ENCODE measurements at places on chromosomes 7 and 10. TPM values are rescaled to one million over a fixed set of nuclear protein-coding genes. Genes with fewer than 3 reads are reported as not detected.

DNA sequence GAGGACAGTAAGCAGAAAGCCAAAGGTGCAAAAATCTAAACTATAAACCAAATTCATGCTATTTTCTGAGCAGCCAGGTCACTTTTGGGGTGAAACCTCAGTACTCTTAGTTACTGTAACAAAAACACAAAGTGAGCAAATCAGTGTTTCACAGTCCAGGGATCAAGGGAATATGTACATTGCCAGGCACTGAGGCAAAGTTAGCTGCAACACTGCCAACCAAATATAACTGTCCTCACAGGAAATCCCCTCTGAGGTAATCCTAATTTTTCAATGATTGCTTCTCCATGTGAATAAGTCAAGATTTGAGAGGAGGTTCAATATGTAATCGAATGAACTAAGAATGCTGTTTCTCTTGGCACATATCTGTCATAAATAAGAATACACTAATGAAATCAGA lies 229.7 kb downstream of the TSPAN12 start:
- DNase-seq = no peak

- DNase-seq = no peak
Observed at GRCh38 chr10:47332946-47333345, 10.7 kb downstream of the GDF2 start.

- no peak for DNase-seq
Observed at GRCh38 chr10:6579183-6579903, 733 bp downstream of the PRKCQ start.

- DNase-seq = peak; percentile 29
Observed at GRCh38 chr7:50591480-50592438, 26.6 kb upstream of the DDC start.

DNA sequence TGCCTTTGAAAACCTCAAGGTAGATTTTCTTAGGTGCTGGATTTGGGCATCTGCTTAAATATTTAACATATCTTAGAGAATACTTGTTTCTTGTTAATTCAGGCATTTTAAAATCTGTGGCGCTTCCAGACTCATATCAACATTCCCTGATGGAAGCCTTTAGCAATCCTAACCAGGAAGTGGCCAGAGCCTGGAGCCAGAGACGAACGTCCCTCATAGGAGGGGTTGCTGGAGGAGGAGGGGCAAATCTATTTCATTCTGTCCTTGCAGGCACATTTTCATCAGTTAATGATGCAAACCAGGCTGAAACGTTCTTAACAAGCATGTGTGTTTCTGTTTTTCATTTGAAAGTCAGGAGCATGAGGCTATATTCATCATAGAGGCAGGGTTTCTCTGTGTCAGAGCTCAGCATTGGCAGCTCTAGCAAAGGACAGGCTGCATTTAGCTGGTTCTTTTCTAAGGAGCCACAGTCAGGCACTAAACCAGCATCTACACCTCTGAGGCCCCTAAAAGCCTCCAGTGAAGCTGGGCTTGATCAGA lies 17.8 kb upstream of the IFIT2 start:
- DNase-seq = peak; percentile 86

GRCh38 chr10:48237259-48238250 lies 36.9 kb downstream of the FRMPD2 start:
- DNase-seq = no peak

DNA sequence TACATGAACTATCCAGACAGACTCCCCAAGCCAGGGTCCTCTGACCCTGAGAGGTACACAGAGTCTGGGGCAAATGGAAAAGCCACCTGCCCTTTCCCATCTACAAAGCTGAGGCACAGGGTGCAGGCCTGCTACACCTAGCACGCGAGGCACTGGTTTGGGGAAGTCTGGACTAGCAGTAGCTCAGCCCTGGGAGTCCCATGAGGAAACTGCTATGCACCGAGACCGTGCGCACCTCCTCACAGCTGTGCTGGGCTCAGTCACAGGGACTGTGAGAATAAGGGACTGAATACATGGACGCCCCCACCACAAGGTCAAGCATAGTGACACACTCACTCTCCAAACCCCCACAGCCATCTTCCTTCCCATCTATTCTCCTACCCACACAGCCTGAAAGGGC lies 8.2 kb downstream of the MAT1A start:
- no peak for DNase-seq

GRCh38 chr10:11684717-11685645 lies 57.2 kb upstream of the ECHDC3 start:
- peak; percentile 71 for DNase-seq

ATG9B gene
- total RNA-seq = 0.06 TPM

PNLIPRP3 gene
- total RNA-seq = 0.06 TPM

FXYD4 gene
- total RNA-seq = not detected

AUTS2 gene
- 3.0 TPM for total RNA-seq

COX19 gene
- 6.5 TPM for total RNA-seq

KLF6 gene
- 35.9 TPM for total RNA-seq

CNPY1 gene
- not detected for total RNA-seq
